ENCODE measurements at places on chromosomes 13 and 19.

- peak; percentile 83 for DNase-seq
Observed at GRCh38 chr13:110593430-110594130, 21.8 kb upstream of the NAXD start.

GRCh38 chr13:110388108-110388943 lies 81.2 kb downstream of the COL4A2 start:
- DNase-seq, result no peak

GRCh38 chr13:111920306-111920931 lies 146.5 kb upstream of the SOX1 start:
- DNase-seq, result no peak

DNA sequence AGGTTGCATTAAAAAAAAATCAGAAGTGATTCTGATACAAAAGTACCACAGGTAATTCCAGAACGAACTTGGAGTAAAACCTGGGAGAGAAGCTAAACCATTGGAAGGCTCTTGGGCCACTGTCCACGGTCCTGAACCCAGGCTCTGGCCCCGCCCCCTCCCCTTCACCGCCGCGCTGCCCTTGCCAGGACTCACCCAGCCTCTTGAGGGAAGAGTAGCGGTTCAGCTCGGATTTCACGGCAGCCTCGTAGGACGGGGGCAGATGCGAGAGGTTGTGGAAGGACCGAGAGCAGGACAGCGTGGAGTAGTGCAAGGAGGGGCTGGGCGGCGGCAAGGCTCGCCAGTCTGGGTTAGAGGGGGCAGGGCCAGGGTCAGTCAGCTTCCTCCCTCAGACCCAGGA lies 5.7 kb downstream of the SHISA7 start:
- peak; percentile 83 for DNase-seq

DNA sequence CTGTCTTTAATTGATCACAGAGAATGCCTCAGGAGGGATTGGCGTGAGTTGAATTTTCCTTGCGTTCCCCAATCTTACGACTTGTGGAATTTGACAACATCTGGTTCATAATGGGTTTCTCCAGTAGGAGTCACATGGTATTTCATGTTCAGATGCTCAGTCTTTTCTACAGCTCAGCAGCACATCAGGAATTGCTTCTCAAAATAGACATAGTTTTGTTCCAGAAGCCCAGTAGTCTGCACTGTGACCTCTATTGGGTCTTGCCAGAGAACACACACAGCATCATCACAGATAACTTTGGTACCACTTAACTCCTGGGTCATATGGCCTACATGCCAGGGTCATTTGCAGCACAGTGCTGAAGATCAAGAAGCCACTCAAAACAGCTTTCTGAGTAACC lies 282.5 kb upstream of the HTR2A start:
- DNase-seq, result no peak

DNA sequence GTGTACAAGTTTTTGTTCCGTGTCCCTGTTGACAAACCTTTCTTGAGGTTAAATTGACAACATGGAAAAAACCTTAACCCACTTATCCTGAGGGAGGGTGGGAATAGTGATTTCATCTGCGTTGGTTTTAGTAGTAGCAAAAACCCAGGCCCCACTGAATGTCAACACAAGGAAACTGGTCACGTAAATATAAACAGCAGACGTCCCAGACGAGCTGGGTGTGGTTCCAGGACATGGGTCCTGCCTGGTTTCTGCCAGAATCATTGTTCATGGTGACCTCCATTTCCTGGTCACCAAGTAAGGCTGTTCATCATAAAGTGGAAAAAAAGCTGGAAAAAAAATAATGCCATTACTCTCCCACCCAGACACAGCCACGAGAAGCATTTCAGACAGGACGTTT lies 16.9 kb upstream of the F2RL3 start:
- no peak for DNase-seq

- DNase-seq, result peak; percentile 92
Observed at GRCh38 chr19:49677231-49677900, at the start of gene PRMT1. Gene PRMT1, plus strand, starts transcription at chr19:49677271. Its CDS starts 10 bp downstream, at chr19:49677281.

- peak; percentile 54 for DNase-seq
Observed at GRCh38 chr19:39765091-39766076, 13.3 kb upstream of the LEUTX start.

DNA sequence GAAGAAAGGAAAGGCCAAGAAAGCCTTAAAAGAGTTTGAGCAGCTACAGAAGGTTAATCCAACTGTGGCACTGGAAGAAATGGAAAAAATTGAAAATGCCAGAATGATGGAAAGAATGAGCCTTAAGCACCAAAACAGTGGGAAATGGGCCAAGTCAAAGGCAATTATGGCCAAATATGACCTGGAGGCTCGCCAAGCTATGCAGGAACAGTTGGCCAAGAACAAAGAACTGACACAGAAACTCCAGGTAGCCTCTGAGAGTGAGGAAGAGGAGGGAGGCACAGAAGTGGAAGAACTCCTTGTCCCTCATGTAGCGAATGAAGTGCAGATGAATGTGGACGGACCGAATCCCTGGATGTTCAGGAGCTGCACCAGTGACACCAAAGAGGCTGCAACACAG lies 5.1 kb downstream of the UTP14C start:
- no peak for DNase-seq

DNA sequence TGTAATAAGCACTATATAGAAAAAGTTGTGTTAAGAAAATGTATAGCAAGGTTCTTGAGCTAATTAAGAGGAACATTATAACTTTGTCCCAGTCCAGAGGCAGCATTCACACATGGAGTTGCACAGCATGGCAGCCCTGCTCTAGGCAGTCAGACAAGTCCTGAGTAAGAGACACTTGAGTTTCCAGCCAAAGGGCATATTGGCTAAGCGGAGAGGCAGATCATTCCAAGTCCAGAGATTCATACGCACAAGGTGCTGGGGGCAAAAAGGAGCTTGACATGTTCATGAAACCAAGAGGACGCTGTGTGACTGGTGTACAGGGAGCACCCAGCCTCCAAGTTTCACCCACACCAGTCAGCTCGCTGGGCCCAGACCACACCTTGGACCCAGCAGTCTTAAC lies 232.6 kb upstream of the IPO5 start:
- no peak for DNase-seq

GRCh38 chr19:47058621-47059022 lies 10.2 kb upstream of the TMEM160 start:
- DNase-seq, result no peak

- no peak for DNase-seq
Observed at GRCh38 chr13:41708713-41709112, 251.4 kb downstream of the RGCC start.

DNA sequence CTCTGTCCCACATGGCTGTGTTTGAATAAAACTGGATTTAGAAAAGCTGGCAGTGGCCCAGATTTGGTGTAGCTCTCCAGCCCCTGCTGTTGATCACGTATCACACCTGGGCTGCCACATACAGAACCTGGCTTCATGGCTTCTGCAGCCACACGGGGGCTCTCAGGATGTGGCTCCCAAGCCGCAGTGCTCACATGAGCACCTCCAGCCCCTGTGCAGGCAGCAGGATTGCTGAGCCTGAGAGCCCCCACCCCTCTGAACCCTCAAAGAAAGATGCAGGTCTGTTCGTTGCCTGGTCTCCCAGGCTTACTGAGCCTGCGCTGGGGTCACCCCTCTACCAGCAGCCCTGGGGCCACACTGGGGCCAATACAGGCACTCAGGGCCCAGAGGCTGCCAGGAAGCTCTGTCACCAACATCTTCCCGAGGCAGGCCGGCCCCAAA lies 2.7 kb downstream of the PLEKHF1 start:
- DNase-seq, result peak; percentile 46

DNA sequence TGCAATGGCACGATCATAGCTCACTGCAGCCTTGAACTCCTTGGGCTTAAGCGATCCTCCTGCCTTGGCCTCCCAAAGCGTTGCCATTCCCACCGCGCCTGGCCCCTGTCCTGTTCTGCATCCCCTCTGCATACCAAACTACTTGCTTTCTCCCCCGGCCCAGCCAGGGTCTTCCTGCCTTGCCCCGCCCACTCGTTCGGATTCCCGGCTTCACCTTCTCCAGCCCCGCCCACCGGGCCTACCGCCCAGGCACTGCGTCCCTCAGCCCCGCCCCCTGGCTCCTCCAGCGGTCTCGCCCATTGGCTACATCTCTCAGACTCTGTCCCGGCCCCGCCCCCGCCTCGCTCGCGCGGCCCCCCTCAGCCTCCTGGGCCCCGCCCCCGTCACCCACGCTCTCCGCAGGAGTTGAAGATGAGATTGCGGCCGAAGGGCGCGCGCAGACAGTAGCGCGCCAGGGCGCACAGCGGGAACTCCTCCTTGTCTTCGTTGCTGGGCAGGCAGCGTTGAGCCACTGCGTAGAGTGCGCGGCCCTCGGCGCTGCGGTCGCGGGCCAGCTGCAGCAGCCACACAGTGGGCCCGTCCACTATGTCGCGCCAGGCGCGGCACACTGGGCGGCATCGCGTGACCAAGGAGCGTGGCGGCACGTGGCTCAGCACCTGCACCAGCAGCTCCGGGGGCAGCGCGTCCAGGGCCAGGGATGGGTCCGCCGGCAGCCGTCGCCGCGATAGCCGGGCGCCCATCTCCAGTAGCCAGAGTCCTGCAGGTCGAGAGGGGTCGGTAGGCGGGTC lies 19.0 kb downstream of the MRPS12 start:
- DNase-seq, result no peak

GRCh38 chr13:105960326-105960725 lies 575.1 kb downstream of the EFNB2 start:
- no peak for DNase-seq

DNA sequence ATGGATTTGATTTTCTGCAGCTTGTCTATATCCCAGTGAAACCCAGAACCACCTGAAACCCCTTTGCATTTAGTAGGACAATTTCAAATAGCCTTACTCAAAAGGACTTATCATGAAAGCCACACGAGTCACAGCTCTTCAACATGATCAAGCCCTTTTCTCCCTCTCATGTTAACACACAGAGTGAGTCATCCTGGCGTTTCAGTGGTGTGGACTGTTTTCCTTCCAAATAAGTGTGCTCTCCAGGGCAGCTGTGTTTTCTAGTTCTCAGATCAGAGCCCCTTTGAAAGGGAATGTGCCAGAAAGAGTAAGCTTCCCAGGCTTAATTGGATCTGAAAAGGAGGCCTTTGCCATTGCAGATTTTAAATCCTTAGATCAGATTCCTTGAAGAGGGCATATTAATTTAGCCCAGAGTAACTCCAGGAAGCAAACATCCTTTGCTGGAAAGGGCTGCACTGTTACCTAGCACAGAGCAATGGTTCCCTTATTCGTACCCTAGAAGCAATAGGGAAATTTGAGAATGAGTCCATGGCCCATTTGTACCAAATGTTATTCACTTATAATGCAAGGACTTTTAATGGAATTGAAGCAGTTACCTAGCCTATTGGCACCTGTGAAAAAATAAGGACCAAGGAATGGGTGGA lies 51.3 kb downstream of the ERICH6B start:
- DNase-seq, result peak; percentile 27

GRCh38 chr19:42693760-42694350 lies 46.4 kb downstream of the PSG3 start:
- DNase-seq, result peak; percentile 70

- no peak for DNase-seq
Observed at GRCh38 chr13:83880275-83881139, 1.8 kb downstream of the SLITRK1 start.

- no peak for DNase-seq
Observed at GRCh38 chr13:37685206-37685605, 86.6 kb upstream of the POSTN start.

DNA sequence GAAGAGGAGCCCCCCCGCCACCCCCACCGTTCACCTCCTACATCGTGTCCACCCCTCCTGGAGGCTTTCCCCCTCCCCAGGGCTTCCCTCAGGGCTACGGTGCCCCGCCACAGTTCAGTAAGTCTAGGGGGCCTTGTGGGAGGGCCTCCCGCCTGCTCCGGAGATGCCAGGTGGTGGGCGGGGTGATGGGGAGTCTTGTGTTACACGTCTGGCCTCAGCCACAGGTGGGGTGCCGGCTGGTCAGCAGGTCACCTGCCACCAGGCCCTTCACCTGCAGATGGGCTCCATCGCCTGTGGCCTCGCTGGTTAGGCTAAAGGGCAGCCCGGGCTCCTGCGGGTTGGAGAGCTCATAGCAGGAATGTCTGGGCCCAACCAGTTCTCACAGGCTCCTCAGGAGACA lies 8.0 kb upstream of the RPS15 start:
- peak; percentile 37 for DNase-seq

DNA sequence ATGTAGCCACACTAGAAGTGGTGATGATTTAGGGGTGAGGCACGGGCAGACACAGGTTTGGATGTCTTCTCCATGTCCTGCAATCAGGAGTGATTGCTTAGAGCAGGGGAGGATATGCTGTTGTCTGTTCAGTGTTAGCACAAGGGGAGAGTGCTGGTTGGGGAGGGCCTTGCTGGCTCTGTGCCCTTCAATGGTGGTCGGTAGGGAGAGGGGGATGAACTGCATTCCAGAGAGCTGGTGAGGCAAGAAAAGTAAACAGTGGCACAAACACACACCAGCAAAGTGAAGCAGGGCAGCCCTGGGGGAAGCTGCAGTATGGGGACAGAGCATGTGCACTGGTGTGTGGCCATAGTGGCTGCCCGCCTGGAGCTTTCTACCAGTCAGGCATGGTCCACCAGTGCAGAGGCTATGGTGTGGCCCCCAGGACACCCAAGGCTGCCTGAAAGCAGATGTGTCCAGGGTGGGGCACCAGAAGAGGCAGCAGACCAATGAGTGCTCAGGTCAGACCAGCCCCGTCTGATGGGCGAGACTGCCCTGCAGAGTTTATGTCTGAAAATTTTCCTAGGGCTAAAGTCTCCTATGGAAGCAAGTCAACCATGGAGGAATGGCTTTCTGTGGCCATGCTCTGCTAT lies 1676.9 kb downstream of the PCDH9 start:
- DNase-seq, result no peak

GRCh38 chr13:76048675-76049375 lies 412.7 kb downstream of the LMO7 start:
- no peak for DNase-seq

GRCh38 chr13:102903659-102904407 lies 58.0 kb downstream of the ERCC5 start:
- peak; percentile 62 for DNase-seq

DNA sequence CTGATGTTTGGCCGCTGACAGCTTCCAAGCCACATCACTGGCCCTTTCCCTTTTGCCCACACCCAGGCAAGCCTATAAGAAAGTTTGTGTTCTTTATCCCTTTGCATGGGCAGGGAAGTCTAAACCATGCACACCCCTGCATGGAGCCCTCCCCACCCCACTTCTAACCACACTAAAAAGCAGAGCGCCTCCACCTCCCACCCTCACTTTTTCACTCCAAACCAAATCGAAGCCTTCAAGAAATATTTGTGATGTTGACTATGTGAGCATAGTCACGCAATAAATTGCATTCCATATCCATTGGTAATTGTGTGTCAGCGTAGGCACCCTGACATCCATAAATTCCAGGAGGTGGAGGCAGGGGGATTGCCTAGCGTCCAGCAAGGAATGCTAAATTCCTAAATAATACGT lies 104.4 kb upstream of the LSM14A start:
- no peak for DNase-seq

- no peak for DNase-seq
Observed at GRCh38 chr13:110133425-110134235, 173.3 kb downstream of the COL4A1 start.

Measured in Karpas-422 (cell line).